ENCODE measurements at places on chromosomes 16 and 17.

DNA sequence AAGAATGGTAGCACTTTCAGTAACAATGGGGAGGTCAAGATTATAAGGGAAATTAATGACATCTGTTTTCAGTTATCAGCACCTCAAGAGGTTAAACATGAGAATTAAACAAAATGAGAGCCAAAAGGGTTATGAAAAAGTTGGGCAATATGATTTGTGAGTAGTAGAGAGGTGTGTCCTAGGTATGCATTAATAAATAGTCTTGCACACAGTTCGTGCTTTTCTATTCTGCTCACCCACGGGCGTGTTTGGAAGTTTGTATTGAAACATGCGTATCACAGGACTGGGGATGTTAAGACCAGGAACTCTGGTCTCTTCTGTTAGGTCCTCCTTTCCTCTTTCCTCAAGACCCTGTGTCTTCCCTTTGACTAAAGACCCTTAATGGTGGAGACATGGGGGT, 6.0 kb downstream of the BPTF start:
- no peak for DNase-seq

- no peak for DNase-seq
These were observed 37.9 kb upstream of the LRRC75A start for GRCh38 chr17:16529906-16530305.

DNA sequence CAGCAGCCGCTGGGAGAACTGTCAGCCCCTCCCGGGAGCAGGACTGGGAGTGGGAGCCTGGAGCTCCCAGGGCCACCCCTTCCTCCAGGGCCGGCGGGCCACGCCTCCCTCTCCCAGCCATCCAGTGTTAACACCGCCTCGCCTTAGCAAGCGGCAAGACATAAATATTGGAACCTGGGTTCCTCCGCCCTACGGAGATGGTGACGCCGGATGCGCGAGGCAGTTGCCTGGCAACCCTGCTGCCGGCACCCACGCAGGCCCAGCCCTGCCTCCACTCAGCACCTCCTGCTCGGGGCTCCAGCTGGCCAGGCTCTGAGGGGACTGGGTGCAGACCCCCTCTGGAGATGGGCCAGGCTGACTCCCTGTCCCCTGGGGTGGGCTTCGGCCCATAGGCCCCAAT, 27.4 kb upstream of the CACNA1H start:
- no peak for DNase-seq

GRCh38 chr17:15648386-15648785, 28.9 kb upstream of the FBXW10B start:
- DNase-seq, result no peak

GRCh38 chr16:24009955-24010354, 174.2 kb downstream of the PRKCB start:
- no peak for DNase-seq

DNA sequence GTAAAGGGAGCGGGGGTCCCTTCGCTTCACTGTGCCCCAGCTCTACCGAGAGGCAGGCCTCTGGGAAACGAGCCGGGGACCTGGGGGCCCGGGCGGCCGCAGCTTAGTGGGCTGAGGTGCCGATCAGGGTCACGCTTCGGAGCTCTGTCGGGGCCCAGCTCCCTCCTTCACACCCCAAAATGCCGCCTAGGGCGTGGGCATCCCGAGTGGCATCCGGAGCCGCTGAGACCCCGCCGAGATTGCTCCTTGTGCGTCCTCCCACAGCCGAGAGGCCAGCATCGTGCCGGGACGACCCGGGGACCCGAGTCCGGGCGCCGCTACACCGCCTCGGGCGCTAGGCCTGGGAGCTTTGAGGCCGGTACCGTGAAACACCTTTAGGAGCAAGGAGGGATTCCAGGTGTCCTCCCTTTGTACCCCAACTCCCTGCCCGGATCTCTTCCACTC, 1.3 kb downstream of the SALL1 start:
- peak; percentile 33 for DNase-seq

DNA sequence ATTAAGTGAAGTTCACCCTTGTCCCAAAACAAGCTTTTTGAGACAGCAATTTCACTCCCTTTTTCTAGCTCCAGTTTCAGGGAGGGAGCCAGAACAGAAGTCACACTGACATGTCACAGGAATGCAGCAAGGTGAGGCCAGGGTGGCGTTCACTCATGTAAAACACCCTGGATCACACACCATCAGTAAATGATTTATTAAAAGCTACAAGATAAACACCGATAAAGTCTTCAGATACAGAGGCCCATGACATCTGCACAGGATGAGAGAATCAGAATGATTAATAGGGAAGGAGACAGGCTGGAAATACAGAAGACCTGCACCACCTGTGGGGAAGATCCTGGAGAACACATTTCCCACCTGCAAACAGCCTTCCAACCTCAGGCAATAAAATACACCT, 77.5 kb upstream of the DYNLRB2 start:
- DNase-seq, result no peak

- DNase-seq, result peak; percentile 46
These were observed 43.5 kb downstream of the TBX21 start for GRCh38 chr17:47776330-47777197.

DNA sequence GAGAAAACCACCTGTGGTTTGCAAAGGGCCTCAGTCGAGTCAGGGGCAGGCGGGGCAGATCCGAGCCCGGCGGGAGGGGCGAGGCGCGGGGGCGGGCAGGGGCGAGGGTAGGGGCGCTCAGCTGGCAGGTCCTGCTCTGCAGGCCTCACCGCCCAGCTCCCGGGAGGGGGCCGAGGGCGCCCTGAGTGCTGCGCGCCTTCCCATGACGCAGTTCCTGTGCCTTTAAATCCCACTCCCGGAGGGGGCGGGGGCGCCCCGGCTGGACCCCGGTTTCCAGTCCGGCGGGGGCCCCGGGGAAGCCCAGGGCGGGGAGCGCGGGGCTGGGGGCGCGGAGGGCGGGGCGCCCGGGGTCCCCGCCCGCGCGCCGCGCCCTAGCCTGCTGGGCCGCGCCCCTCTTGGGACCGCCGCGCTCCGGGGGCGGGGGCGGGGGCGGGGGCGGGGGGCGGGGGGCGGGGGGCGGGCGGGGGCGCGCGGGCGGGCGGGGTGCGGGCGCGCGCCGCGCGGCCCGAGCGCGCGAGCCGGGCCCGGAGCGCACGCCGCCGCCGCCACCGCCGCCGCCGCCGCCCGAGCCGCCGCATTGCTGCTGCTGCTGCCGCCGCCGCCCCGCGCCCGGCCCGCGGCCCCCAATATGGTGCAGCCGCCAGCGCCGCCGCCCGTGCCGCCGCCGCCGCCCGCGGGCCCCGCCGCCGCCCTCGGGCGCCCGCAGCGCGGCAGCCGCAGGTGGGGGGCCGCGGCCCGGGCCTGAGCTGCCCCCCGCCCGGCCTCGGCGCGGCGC, at the start of gene JPH3:
JPH3 (plus strand) TSS at position 508 of the 775 bp plus-strand sequence. CDS start 639 bp downstream, outside the sequence.
- DNase-seq, result peak; percentile 43
